ENCODE measurements at places on chromosomes 2 and 18.

DNA sequence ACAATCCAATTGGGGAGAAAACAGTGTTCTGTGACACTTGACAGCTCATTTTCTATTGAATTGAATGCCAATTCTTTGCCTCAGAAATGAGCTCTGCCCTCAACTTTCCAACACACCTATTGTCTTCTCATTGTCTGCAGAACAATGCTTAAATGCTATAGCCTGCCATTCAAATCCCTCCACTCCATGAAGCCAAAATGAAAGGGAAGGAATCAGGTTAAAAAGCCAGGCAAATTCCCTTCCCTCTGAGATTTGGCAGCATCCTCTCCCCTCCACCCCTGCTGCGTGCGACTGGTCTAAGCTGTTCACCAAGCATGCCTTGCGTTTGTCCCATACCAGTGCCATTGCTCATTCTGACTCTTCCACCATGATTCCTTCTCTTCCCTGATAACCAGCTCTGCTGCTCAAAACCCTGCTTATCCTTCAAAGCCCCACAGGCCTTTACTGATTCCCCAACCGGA, 32.4 kb upstream of the TMEM131 start:
- no peak for DNase-seq

GRCh38 chr2:228669690-228670089, 488.2 kb upstream of the SPHKAP start:
- no peak for DNase-seq

DNA sequence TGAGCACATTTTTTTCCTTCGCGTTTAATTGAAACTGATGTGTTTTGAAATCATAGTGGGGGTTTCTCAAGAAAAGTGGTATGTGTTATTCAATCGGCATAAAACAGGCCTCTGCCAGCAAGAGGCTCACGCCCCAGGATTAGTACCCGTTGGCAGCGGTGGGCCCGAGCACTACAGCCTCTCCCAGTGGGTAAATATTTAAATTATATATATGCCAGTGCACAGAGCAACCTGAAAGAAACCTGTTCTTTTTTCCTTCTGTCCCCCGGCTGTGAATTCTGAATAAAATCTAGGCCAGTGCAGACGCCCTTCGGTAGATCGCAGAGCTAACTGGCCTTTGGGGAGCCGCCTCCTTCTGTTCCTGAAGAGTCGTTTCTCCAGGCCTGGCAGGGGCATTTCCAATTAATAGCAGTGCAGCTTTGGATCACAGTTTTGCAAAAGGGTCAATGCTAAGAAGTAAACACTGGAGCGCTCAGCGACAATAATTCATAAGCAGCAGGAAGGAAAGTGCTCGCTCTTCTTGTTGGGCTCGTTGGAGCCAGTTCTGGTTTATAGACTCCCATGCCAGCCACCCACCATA, 202.8 kb upstream of the SALL3 start:
- DNase-seq: no peak

DNA sequence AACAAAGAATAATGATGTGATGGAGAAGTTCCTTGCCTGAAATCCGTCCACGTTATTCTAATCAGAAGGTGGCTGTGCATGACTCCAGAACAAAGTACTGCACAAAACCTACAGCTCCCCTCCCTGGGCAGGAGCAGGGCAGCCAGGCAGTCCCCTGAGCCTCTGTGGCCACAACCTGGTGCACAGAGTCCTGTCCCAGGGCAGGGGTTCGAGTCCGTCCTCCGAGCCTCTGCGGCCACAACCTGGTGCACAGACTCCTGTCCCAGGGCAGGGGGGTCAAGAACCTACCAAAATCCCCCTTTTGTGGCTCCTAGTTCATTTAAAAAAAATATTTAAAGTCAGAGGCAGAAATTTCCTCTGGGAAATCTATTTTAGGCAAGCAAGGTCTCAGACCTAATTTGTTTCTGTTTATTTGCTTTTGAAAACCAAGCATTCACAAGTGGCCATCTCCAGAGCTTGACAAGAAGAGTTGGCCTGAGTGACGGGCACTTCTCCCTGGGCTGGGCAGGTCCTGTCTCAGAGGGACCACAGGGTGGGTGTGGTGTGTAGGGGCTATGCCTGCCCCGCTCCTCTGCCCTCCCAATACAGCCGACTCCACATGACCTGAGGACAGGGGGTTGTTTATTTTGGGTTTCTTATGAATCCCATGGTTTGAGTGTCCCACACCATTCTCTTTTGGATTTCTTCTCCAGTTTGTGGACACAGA, 255.9 kb upstream of the PXDN start:
- DNase-seq: no peak

- no peak for DNase-seq
These were observed 66.7 kb upstream of the SH3RF3 start for GRCh38 chr2:109062145-109062858.

GRCh38 chr2:224310943-224311625, 90.8 kb downstream of the FAM124B start:
- DNase-seq: no peak

- DNase-seq: no peak
These were observed 23.5 kb downstream of the CD302 start for GRCh38 chr2:159774370-159774990.

DNA sequence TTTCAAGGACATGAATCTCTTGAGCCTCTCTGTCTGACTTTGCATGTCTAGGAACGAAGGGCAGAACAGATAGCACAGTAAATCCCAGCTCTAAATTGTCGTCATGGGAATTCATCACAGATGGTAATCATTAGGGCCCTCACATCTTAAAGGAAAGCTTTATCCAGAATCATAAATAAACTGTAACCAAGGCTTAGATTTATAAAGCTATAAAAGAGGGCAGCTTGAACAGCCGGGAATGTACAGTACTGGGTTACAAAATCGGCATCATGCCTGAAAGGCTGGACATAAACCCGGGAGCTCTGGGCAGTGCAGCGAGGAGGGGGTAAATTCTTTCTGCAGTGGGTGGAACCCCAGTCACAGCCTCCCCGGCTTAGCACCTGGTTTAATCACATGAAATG, 144.4 kb downstream of the GFPT1 start:
- no peak for DNase-seq

DNA sequence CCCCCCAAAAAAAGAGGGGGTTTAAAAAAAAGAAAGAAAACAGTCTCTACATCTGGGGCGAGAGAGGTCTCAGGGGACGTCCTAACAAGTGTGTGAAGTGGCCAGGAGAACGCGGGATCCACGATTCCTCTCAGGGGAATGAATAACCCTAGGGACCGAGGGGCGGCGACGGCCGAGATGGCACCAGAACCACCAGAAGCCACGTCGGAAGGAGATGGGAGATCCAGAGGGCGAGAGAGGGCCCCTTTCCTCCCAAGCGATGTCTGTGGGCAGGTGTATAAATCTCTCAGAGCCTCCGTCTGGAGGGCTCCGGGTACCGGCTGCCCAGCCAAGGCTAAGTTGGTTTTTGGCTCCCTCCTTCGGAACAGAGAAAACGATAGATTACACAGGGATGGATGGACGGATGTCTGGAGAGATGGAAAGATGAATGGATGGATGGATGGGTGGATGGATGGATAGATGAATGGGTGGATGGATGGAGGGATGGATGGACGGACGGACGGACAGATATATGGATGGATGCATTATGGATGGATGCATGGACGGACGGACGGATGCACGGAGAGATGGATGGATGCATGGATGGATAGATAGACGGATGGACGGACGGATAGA, 1.7 kb downstream of the EPHA4 start:
- no peak for DNase-seq

- no peak for DNase-seq
These were observed 12.6 kb downstream of the LGALSL start for GRCh38 chr2:64466478-64467085.

DNA sequence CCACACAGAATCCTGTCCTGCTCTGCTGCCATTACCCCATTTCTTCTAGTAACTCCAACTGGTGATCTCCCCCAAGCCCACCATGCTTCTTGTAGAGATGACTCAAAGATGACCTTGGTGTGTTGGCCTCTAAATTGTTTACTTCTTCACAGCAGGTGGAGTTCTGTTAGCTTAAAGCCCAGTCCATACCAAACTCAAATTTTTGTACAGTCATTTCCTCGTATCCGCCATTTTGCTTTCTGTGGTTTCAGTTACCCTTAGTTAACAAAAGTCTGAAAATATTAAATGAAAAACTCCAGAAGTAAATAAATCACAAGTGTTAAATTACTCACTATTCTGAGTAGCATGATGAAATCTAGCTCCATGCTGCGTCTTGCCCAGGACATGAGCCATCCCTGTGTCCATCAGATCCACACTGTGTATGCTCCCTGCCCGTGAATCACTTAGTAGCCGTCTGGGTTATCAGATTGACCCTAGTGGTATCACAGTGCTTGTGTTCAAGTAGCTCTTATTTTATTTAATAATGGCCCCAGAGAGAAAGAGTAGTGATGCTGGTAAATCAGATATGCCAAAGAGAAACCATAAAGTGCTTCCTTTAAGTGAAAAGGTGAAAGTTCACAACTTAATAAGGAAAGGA, 133.3 kb upstream of the NOL4 start:
- no peak for DNase-seq

DNA sequence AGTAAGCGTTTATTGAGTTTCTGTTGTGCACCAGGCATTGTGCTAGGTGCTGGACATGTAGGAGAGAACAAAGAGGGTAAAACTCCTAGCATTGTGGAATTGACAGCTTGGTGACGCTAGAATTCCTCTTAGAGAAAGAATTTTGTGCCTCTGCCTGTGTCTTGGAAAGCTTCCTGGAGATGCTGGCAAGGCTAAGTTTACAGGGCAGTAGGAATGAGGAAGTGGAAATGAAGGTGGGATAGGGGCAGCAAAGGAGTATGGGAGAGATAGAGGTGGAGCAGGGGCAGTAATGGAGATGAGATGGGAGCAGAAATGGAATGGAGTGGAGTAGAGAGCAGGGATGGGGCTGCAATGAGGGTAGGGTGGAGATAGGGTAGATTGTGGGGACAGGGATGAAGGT, 29.8 kb downstream of the GPR39 start:
- DNase-seq: no peak

DNA sequence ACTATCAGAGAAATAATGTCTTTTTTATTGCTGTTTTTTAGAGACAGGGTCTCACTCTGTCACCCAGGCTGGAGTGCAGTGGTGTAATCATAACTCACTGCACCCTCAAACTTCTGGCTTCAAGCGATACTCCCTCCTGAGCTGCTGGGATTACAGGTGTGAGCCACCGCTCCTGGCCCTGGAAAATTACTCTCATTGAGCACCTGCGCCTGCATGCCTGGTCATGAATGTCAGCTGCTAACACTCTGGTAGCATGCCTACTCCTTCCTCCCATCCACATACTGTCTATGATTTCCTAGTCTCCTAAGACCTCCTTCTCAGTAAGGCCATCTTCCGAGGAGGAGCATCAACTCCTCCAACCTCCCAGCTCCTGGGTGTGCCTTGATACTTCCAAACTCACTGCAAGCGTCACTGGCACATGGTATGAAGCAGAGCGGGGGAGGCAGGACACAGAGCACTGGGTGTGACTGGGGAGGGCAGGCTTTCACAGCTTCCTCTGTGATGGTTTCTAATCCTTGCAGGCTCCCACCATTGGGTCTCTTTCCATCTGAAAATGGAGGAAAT, 1.6 kb upstream of the MAP2 start:
- DNase-seq: no peak

DNA sequence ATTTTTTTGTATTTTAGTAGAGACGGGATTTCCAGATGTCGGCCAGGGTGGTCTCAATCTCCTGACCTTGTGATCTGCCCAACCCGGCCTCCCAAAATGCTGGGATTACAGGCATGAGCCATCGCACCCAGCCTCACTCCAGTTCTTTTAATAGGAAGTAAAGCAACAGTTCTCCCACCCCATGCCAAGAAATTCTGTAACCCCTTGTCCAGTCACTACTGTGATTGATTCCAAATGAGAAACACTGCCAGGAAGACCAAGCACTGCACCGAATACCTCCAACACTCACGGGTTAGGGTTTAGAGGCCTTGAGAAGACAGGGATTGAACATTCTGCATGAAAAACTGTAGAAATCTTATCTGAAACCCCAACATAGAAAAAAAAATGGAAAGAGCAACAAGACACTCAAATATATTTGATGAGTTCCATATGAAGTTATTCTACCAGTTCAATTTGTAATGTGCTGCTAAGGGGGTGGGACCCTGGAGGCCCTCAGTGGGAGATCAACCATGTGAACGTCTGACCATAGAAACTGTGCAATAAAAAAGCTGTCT, 48.2 kb upstream of the BIN1 start:
- no peak for DNase-seq

DNA sequence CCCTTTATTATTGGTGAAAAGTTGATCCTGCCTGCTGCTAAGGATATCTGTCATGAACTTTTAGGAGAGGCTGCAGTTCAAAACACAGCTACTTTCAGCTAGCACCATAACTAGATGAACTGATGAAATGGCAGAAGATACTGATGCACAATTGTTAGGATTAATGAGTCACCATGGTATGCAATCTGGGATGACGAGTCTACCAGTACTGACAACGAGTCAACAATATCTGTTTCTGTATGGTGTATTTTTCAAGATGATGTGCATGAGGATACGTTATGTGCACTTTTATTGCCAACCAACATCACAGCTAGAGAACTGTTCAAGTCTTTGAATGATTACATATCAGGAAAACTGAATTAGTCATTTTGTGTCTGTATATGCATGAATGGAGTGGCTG, 68.7 kb downstream of the NETO1 start:
- DNase-seq: no peak

- DNase-seq: no peak
These were observed 76.4 kb downstream of the RHOB start for GRCh38 chr2:20523073-20523798.

DNA sequence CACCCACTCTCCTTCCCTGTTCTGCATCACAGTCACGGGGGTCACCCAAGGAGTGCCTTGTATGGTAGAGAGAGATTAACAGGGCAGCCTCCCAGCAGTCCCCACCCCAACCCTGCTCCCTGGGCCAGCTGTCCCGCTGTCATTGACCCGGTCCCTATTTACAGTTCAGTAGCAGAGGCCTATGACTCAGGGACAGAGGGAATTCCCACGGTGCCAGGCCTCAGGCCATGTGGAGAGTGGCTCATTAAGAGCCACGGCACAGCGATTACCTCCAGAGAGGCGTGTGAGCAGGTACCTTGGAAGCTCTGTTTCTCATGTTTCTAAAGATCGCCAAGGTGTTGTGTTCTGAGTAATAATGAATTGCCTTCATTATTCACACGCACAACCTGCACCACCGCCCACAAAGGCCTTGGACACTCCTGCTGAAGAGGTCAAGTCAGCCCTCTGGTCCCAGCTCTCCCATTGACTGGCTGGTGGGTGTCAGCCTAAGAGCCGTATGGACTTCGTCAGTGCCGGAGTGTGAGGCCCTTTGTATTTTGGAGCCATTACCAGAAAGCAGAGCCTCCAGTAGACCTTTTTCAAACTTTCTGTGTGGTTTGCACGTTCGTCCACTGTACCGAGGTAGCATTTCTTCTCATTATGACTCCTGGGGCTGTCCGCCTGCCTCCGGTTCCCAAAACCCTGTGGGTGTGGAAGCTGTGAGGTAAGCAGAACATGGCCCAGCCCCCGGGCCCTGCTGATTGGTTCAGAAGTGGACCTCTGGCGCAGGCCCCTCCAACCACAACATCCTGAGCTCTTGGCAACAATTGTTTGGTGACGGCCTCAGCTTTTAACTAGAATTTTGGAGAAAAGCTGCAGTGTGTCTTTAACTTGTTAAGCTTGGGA, 47.0 kb downstream of the SERTAD2 start:
- DNase-seq: peak; percentile 79

All from stimulated activated CD8-positive, alpha-beta memory T cell treated with anti-CD3 and anti-CD28 coated beads, Interleukin-4, amount 100 ng/mL, for 24 hours (primary cell).